ENCODE measurements at places on chromosomes 4 and X.

DNA sequence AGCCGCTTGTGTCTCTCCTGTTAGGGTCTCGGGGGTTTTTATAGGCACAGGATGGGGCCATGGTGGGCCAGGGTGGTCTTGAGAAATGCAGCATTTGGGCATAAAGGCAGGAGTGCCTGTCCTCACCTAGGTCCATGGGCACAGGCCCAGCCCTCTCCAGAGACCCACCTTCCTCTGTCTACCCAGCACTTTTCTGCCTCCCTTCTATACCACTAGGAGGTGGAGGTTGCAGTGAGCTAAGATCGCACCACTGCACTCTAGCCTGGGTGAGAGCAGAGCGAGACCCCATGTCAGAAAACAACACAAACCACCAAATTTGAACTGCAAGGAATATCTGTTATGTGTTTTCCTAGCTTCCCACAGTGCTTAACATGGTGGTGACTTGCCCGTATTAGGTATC, 38.0 kb downstream of the MOB1B start:
- no peak for DNase-seq

DNA sequence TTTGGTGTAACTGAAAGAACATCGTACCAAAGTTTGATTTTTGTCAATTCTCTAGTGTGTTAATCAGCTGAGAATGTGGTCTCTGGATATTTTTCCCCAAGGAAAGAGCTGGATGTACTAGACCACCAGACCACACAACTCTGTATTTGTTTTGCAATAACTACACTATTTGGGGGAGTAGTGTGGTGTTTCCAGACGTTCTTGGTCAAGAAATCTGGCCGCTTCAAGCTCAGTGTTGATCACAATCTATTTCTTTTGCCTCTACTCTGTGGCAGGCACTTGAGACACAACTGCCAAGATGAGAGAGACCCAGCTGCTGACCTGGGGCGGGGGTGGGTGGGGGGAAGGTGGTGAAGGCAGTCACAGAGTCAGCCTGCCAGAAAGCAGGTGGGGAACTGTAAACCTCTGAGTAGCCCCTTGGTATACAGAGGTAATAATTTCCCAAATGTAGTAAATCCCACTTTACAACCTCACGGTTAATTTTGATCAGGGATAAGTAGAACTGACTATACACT, 30.6 kb downstream of the PTTG2 start:
- DNase-seq, result no peak

DNA sequence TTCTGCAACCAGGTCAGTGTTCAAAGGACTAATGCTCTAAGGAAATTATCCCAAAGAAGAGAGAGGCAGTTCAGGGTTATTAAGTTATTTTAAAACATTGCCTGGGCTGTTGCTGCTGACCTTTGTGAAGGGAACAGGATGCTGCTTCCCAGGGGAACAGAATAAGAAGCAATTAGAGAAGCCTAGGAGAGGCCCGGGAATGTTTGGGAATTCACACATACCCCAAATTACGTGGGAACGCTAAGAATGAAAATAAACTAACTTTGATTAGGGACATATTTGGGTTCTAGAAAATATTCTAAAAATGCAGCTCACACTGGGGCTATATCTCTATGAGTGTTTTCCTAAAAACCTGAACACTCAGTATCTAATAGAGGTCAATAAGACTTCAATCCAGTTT, 243.1 kb upstream of the FTHL17 start:
- DNase-seq, result peak; percentile 90

DNA sequence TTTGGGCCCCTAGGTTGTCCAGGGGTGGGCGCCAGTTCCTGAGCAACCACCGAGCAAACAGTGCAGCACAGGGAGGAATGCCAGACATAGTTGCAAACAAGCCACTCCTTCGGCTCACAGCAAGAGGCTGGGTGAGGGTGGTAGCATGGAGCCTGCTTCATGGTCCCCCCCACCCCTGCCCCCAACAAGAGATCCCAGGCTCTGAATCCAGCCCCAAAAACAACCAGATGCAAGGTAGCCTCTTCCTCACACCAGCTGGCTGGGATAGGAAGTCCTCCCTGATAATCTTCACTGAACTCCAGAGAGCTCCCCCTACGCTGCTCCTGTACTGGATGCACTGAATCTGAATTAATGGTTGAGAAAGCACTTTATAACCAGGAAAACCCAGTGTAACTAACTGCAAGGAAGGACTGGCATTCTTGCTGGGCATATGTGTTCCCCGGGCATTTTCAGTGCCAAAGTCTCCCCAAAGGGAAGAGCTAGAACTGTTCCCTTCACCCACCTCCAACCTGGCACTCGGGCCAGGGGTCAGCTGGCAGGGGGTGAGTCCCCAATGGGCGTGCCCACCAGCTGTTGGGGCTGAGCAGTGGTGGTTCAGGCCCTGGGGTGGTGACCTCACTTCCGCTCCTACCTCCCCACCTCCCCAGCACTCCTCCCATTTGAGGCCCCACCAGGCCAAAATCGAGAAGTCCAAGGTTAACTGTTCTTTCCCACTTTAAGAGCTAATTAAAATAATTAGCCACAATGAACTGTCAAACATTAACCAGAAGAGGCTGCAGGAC, 1.5 kb downstream of the ELF4 start:
- peak; percentile 41 for DNase-seq

GRCh38 chrX:57204306-57204705, 67.1 kb upstream of the SPIN2A start:
- DNase-seq, result no peak

GRCh38 chrX:102067966-102068723, 57.3 kb upstream of the TCEAL2 start:
- peak; percentile 13 for DNase-seq

- DNase-seq, result no peak
Measured at GRCh38 chr4:22546299-22546698, 30.4 kb upstream of the ADGRA3 start.

DNA sequence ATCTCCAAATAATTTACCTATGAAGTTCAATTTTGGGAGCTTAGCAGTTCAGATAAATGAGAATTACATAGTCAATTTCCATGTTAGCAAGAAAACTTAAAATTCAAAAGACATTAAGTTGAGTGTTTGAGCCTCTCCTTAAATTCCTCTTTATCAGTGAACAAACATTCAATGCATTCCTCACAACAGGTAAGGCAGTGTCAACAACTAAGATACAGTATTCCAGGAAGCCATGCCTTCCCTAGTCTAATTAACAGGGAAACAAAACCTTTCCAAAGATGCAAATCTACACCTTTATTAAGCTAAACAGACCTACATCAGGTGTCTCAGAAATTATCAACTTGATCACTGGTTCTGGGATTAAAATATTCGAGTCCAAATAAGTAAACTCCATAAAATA, 3.7 kb downstream of the SH3RF1 start:
- no peak for DNase-seq

DNA sequence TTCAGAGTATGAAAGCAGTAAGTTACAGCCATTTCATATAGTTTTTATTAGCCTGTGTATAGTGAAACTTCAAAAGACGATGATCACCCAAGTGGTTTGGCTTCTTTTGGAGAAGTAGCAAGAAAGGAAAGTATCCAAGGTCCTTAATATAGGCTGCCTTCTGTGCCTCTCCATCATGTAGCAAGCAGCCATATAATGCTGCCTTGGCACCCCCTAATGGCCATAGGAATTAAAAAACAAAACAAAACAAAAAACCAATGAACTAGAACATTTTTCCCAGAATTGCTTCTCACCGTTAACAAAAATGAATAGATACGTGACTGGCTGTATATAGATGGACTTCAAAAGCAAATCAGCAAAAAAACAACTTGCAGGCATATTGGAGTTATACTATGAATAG, 18.9 kb downstream of the LAMP2 start:
- DNase-seq, result peak; percentile 13

GRCh38 chrX:19513383-19513782, 1.9 kb downstream of the MAP3K15 start:
- DNase-seq, result no peak

DNA sequence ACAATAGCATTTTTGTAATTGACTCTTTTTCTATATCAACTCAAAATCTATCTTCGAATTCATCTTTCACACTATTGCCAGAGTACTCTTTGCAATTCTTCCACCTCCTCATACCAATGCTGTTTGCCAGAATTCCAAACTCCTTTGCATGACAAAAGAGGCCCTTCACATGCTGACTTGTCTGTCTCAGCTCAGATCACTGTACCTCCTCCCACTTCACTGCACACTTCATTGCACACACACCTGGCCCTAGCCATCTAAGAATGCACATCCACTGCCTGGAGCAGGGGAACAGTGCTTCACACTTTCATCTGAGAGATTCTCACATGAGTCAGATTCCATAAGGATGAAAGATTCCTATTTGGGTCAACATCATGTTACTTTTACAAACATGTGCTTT, 56.5 kb downstream of the PRDM5 start:
- no peak for DNase-seq

- no peak for DNase-seq
Measured at GRCh38 chrX:43141885-43142284, 363.9 kb upstream of the PPP1R2C start.
